ENCODE measurements at places on chromosomes 5 and 9. TPM values are rescaled to one million over a fixed set of nuclear protein-coding genes. Genes with fewer than 3 reads are reported as not detected.

- peak; percentile 56 for DNase-seq
These were observed 674 bp downstream of the LHFPL2 start for GRCh38 chr5:78647838-78648358.

- DNase-seq = peak; percentile 2
These were observed 406.0 kb upstream of the PIK3R1 start for GRCh38 chr5:67809589-67809988.

DNA sequence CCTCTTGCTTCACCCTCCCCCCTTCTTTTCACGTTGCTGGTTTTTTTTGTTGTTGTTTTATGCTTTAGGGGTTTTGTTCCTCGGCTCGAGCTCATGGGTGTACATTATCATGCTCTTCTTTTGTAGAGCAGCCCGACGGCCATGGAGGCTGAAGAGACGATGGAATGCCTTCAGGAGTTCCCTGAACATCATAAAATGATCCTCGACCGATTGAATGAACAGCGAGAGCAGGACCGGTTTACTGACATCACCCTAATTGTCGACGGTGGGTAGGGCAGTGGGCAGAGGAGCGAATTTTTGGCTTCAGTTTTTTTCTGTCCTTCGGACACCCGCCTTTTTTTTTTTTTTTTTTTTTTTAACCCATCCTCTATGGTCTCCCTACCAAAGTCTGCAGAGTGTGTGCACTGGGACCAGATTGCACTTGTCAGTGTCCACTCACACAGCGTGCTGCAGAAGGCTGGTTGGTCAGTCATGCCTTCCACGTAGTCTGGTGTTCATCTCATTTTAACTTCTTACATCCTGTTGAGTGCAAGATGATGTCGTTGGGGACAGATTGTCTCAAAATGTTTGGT lies 1.3 kb downstream of the ZNF131 start:
- peak; percentile 68 for DNase-seq

DNA sequence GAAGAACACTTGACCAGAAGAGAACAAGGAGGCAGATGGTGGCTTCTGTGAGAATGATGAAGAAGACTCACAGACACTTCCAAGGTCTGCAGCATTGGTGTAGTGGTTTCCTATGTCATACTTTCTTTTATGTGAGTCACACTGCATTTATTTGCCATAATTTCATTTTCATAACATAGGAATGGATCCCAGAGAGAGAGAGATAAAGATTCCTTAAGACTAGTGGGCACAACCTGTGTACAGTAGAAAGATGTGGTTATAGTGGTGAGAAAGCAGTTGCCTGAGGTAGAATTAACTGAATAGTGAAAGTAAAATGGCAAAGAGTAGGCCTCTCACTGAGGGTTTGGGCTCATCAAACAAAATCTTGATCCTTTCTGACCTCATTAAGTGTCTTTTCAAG lies 7.6 kb upstream of the CCDC152 start:
- DNase-seq = peak; percentile 27

Gene SNX24
- 58.8 TPM for total RNA-seq

Gene KIAA1191
- 85.3 TPM for total RNA-seq

GRCh38 chr9:71490810-71491209 lies 277.5 kb downstream of the CEMIP2 start:
- peak; percentile 15 for DNase-seq

GRCh38 chr5:119913425-119913824 lies 284.1 kb downstream of the FAM170A start:
- DNase-seq = no peak

Gene BHMT
- total RNA-seq = not detected

GRCh38 chr9:32401488-32401887 lies 17.0 kb downstream of the ACO1 start:
- DNase-seq = no peak

DNA sequence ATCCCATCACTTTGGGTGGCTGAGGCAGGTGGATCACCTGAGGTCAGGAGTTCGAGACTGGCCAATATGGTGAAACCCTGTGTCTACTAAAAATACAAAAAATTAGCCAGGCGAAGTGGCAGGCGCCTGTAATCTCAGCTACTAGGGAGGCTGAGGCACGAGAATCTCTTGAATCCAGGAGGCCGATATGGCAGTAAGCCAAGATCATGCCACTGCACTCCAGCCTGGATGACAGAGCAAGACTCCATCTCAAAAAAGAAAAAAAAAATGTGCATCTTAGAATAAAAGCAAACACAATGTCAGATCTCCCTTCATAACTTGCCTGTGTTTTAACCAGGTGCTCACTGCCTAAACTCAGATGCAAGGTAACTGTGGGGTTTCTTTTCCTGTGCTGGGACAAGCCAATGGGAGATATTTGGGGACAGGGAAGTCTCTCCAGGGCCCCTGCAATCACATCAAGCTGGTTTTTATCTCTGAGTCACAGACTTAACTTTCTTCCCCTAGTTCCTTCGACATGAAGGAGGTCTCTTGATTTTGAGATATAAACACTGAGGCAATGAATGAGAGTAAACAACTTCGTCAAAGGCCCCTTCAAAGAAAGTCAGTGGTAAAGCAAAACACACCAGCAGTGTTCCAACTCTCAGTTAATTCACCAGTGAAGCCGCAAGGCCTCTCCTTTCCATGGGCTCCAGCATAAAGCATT lies 99.1 kb downstream of the SNX18 start:
- DNase-seq = no peak

Gene DDX4
- not detected for total RNA-seq

Gene PFN3
- not detected for total RNA-seq

All from M059J (cell line).